ENCODE measurements at places on chromosomes 11 and 22. TPM values are rescaled to one million over a fixed set of nuclear protein-coding genes. Genes with fewer than 3 reads are reported as not detected.

IL18 gene
- total RNA-seq: not detected

TANGO2 gene
- total RNA-seq: 28.2 TPM

CHRM1 gene
- total RNA-seq: not detected

C22orf31 gene
- not detected for total RNA-seq

DNA sequence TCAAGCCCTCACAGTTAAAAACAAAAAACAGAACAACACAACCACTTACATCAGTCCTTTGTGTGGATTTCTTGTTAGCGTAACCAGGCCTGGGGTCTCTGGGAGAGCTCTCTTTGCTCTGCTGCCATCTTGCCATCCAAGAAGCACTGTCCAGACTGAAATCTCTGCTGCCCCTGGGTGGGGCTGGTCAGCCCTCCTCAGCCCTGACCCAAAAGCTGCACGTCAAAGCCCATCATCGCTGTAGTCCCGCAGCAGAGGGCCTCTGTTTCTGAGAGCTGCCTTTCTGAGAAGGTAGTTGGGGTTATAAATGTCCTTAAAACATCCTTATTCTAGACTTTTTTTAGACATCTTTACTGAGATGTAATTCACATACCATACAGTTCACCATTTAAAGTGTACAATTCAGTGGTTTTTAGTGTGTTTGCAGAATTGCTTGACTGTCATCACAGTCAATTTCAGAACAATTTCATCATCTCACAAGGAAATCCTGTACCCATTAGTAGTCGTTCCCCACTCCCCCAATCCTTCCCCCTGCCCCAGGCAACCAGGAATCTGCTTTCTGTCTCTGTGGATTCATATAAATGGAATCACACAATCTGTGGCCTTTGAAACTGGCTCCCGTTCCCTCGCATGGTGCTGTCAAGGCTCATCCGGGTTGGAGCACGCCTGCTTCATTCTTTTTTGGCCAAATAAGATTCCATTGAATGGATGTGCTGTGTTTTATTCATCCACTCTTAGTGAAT is 94.9 kb downstream of the TBC1D22A start:
- no peak for ATAC-seq

DNA sequence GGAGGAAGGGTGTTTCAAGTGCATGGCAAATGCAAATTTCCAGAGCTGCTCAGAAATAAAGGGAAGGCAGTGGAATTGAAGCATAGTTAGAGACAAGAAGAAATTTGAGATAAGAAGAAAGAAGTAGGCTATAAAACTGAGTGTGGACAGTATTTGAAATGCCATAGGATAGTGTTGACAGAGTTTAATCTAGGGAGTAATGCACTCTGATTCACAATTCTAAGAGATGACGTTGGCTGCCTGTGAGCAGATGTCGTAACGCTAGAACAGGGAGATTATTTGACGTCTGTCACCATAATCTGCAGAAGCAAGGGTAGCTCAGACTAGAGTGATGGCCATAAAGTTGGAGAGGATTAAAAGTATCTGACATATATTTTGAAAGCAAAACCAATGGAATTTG is 389.9 kb upstream of the KIRREL3 start:
- no peak for ATAC-seq

DNA sequence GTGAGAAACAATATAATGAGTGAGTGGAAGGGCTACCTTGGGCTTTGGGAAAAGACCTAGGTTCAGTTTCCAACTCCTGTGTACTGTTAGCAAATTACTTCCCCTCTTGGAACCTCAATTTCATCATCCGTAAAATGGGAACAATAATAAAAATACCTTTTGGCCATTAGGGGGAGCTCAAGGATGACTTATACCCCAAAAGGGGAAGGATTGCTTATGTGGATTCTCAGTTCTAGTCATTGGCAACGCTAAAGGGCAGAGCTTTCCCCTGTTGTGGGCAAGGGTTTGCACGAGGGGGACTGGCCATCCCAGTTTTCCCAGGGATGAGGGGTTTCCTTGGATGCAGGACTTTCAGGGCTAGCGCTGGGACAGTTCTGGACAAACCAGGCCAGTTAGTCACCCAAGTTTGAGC is 3.1 kb upstream of the COMMD9 start:
- peak; percentile 27 for ATAC-seq

- ATAC-seq: no peak
These were observed 2.1 kb downstream of the SLC43A1 start for GRCh38 chr11:57513452-57513795.

GRCh38 chr11:113293936-113294335 is 20.4 kb upstream of the TTC12 start:
- no peak for ATAC-seq

DNA sequence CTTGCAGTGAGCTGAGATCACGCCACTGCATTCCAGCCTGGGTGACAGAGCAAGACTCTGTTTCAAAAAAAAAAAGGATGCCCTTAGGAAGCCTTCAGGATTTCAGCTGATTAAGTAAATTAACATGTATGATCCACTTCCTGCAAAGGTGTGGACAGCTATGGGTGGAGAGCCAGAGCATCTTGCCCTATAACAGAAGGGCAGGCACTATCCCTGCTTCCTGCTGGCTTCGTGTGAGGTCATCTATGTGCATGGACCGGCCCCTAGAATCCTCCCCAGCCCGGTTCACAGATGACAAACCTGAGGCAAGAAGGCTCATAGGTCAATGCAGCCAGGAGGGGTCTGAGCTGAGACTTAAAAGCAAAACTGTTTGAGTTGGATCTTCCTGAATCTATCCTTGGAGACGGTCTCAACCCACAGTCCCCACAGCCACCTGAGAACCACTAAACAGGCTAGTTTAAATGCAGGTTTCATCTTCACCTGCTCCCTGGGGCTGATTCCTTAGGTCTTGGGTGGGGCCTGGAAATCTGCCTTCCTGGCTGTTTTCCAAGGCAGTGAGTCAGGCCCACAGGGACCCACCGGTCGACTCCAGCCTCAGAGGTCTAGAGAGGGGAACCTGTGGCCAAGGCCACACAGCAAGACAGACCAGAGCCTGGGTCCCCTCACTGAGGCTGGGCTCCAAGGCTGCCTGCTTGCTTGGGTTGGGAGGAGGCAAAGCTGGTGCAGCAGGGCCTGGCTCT is 55.2 kb upstream of the MPEG1 start:
- ATAC-seq: no peak

DNA sequence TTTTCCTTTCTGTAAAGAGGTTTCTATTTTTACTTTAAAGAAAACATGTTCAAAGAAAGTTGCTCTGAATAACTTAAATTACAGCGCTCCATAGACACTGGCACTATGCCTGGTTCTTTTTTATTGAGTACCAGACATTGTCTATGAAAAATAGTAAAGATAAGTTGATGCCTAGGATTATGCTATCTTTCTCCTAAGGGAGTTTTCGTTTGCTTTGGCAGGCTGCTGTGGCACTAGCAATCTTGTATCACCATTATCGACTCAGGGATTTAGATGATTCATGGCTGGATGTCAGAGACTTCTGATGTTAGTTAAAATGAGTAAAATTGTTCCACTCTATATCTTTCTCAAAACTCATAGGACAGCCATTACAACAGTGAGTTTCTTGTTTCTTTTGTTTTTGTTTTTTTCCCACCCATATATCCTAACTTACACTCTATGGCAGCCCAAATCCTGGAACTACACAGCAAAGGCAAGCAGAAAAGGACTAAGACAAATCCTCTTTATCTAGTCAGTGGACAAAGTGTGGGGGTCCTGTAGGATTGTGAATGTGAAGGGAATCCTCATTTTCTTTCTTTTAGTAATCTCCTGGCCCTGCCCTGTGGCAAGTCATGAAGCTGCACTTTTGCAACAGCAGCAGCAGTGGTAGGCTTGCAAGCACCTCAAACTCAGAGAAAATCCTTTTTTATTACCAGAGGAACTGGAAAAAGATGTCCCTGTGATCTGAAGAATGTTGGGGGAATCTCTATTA is 20.7 kb downstream of the SLN start:
- ATAC-seq: no peak

DNA sequence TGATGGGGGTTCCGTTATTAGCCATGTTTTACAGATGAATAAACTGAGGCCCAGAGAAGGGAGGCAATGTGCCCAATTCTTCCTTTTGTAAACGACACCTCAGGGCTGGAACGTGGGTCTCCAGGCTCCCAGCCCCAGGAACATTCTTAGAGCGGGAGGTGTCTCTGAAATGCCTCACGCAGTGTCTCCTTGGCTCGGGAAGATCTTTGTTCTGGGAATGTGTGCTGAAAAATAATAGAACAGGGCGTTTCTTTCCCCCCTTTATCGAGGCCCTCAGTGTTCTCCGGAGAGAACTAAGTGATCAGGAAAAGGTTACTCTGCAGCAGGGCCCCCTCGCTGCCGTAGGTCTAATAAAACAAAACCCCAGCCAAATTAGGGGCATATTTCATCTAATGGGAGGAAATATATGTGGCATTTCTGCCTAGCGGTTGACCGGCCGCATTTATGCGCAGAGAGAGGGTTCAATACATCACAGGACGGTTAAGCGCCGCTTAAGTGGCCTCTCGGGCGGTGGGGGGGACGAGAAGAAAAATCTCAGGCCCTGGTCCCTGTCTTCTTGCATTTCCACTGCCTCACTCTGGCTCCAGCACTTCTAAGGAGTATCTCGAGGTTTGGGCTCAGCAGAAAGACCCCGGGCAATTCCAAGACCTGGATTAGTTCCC is 564.3 kb downstream of the MN1 start:
- no peak for ATAC-seq

GRCh38 chr11:11250470-11250869 is 102.6 kb downstream of the CSNK2A3 start:
- no peak for ATAC-seq

DNA sequence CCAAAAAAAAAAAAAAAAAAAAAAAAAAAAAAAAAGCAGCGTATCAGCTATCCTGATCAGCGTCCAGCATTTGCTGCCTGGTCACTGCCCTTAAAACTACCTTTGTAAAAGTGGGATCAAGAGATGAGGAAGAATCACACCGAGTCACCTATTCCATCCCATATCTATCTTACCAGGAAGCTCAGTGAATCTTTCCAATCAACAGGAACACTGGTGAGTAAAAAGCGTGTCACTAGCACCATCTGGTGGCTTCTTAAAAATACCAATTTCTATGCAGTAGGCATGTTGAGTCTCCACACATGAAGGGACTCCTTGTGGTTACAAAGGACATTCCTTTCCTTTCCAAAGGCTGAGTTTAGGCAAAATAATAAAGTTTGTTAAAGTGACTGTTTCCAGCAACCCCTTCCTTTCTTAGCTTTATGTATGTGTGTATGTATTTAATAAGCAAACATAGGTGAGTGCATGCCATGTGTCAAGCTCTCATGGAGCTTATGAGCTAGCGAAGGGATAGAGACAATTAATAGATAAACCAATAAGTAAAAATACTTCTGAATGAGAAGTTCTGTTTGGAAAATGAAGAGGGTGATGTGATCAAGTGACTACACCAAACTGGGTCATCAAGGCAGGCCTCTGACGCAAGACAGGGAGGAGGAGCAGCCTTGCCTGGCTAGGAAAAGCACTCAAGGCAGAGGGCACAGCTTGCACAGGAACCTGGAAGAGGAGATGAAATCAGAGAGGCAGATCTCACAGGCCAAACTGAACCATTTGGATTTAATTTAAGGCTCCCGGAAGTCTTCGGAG is 13.9 kb upstream of the TP53AIP1 start:
- no peak for ATAC-seq

- ATAC-seq: no peak
These were observed 9.5 kb upstream of the OR5B12 start for GRCh38 chr11:58451585-58451984.

Data from activated T-helper 17 cell treated with anti-CD3 and anti-CD28 coated beads, Interleukin-2, amount 50 U/mL, for 72 hours (primary cell).